Stimulated activated naive B cell treated with anti-CD40 and anti-IgM and Interleukin-4, amounts not matched to agents 10 μg/mL and 1 μg/mL and 100 μg/mL, for 72 hours (primary cell): ENCODE measurements at places on chromosomes 12 and 14.
A peak's percentile ranks its signal among the peaks of the same experiment; 100 is the strongest.

GRCh38 chr12:2507814-2508213 lies 287.0 kb upstream of the FKBP4 start:
- no peaks in the 10 kb centered on the region for H3K4me1 ChIP-seq
- H3K27ac ChIP-seq = no peak overlapping the region
- H3K27me3 ChIP-seq = peaks cover 4% of the 10 kb centered on the region
- DNase-seq = no peak
- no peak overlapping the region for H3K4me3 ChIP-seq

DNA sequence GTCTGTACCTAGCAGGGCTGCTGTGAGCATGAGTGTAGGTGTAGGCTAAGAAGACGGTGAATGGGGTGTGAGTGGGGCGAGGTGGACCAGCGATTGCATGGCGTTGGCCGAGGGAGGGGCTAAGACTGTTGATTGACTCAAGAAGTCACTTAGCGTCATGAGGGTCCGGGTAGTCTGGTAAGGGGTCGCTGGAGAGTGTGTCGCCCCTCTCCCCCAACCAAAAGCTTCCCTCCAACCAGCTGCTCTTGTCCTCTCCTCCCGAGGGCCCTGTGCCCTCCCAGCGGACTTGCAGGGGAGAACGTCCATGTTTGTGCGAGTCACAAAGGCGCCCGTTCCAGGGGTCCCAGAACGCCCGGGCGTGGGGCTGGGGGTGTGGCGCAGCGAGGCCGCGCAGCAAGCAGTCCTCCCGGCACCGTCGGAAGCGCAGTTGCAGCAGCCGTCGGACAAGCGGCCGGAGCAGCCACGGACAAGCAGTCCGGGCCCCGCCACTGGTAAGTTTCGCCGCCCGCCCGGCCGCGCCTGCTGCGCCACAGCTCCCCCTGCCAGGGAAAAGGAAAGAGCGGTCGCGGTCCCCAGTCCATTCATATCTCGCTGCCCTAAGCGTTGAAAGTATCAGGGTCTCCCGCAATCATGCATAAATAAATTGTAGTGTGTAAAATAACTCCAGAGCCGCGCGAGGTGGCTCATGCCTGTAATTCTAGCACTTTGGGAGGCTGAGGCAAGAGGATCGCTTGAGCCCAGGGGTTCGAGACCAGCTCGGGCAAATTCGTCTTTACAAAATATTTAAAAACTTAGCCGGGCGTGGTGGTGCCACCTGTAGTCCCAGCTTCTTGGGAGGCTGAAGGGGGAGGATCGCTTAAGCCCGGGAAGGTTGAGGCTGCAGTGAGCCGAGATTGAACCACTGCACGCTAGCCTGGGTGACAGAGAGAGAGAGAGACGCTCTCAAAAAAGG lies at the start of gene CCDC63:
CCDC63 (plus strand) TSS at position 373 of the 952 bp plus-strand sequence. CDS start 5,968 bp downstream, outside the sequence.
- H3K27ac ChIP-seq = peak within 1 kb of the TSS; percentile 76
- peaks cover 24% of the 10 kb centered on the region for H3K4me1 ChIP-seq
- peak; percentile 11 for DNase-seq
- H3K27me3 ChIP-seq = peaks cover 28% of the 10 kb centered on the region

DNA sequence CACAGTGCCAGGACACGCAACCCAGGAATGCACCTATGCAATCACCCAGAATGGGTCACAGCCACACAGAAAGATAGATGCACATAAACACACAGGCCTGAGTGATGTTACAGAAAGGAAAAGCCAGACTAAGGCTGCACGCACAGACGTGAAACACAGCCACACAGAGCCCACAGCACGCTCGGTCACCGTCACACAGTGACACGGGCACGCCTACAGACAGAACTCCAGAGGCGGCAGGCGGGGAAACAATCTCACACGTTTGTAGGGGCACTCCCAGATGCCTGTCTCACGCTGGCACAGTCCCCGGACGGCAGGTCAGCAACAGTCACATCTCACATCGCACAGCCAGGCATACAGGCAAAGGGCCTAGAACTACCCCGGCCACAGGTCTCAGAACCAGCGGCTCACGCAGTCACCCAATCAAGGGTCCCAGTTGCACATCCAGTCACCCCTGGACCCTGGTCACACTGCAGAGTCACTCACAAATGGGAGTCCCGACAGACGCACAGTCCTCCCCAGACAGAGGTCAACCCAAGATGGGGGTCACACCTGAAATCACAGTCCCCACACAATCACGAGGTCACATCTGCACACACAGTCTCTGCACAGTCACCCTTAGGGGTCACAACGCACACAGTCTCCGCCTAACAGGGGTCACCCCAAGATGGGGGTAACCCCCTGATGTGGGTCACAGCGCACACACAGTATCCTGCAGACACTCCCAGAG lies 790 bp downstream of the SSH1 start:
- H3K27ac ChIP-seq = peak overlapping the region; percentile 92
- peaks cover 67% of the 10 kb centered on the region for H3K4me1 ChIP-seq
- peaks cover 6% of the 10 kb centered on the region for H3K27me3 ChIP-seq

GRCh38 chr12:105946493-105946901 lies 192.3 kb downstream of the NUAK1 start:
- H3K27ac ChIP-seq = no peak overlapping the region
- peaks cover 3% of the 10 kb centered on the region for H3K27me3 ChIP-seq
- DNase-seq = no peak
- no peak overlapping the region for H3K4me3 ChIP-seq
- H3K36me3 ChIP-seq = no peaks in the 10 kb centered on the region

DNA sequence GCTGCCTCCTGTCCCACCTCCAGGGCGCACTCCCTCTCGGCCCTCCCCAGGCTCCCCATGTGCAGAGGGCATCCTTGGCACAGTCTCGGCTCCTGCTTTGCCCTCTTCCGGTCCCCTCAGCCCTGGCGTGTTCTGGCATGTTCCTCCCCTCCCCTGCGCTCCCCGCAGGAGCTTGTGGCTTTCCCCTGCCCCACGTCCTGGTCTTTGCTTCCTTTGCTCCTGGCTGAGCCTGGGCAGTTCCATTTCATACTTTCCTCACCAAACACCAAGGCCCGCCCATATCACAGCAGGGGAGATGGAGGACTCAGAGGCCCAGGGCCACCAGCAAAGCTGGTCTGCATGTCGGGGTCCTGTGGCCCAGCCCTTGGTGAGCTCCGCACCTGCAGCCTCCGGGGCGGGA lies 56.0 kb downstream of the FBRSL1 start:
- H3K4me3 ChIP-seq = no peak overlapping the region
- DNase-seq = no peak
- peaks cover 13% of the 10 kb centered on the region for H3K36me3 ChIP-seq

DNA sequence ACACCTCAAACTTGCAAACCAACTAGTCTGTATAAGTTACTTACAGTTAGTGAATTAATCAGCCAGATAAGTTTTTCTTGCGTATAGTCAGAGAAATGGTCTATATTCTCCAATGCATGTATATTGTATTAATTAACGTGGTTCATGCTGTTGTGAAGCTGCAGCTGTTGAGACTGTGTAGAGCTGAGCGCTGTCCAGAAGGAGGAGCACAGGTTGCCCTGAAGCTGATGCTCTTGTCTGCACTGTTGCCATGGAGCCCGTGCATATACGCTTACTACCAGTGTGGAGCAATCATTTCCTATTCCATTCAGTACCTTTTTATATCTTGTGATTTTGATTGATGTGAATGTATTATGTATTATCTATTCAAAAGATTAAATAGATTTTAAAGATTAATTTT lies 74.3 kb upstream of the ARID2 start:
- no peak for DNase-seq
- peaks cover 2% of the 10 kb centered on the region for H3K36me3 ChIP-seq
- H3K4me1 ChIP-seq = no peaks in the 10 kb centered on the region
- no peak overlapping the region for H3K27ac ChIP-seq
- H3K4me3 ChIP-seq = no peak overlapping the region

DNA sequence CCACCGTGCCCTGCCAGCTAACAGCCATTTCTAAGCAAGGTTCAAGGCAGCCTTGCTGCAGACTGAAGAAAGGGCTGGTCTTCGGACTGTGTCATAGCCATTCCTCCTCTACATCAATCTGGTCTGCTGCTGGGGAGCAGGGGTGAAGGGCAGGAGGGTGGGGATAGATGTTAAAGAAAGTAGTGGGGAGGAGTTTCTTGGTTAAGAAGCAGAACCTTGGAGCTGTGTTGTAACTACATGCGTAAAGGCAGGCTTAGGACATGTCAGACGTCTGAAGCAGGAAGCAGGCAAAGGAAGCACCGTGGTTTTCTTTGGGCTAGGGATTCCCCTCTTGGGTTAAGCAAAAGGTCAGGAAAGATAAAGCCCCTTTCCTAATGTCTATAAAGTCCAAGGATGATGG lies 18.1 kb upstream of the NEK9 start:
- DNase-seq = no peak
- H3K27me3 ChIP-seq = no peaks in the 10 kb centered on the region
- H3K4me1 ChIP-seq = peaks cover 26% of the 10 kb centered on the region

- no peaks in the 10 kb centered on the region for H3K36me3 ChIP-seq
- H3K4me3 ChIP-seq = no peak overlapping the region
- no peak overlapping the region for H3K27ac ChIP-seq
- no peaks in the 10 kb centered on the region for H3K27me3 ChIP-seq
- H3K4me1 ChIP-seq = peaks cover 9% of the 10 kb centered on the region
Observed at GRCh38 chr14:90426663-90427062, 29.8 kb downstream of the CALM1 start.

- peaks cover 24% of the 10 kb centered on the region for H3K36me3 ChIP-seq
- no peak for DNase-seq
- H3K27ac ChIP-seq = no peak overlapping the region
- no peaks in the 10 kb centered on the region for H3K4me1 ChIP-seq
- no peaks in the 10 kb centered on the region for H3K27me3 ChIP-seq
Observed at GRCh38 chr14:96285667-96286066, 29.7 kb downstream of the BDKRB1 start.

GRCh38 chr12:110330544-110330943 lies 49.5 kb downstream of the ATP2A2 start:
- H3K4me3 ChIP-seq = no peak overlapping the region
- H3K27me3 ChIP-seq = no peaks in the 10 kb centered on the region
- H3K27ac ChIP-seq = no peak overlapping the region
- no peak for DNase-seq

DNA sequence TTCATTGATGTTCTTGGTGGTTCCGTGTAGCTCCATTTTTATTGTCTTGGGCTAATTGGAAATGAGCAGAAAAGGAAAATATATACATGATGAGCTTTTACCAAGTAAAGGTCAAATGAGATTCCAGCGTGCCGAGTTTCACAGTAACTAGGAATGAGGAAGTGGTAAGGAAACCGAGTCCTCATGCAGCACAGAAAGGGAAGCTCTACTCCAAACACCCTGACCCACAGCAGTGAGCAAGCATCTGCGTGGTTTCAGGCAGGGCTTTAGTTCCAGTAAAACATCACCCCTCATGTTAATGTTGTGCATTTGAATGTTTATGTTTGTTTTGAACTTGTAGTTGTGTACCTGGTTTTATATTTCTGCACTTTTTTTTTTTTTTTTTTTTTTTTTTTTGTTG lies 208.0 kb downstream of the SLC41A2 start:
- peaks cover 66% of the 10 kb centered on the region for H3K4me1 ChIP-seq
- peaks cover 18% of the 10 kb centered on the region for H3K36me3 ChIP-seq
- H3K27ac ChIP-seq = peak overlapping the region; percentile 52
- peak overlapping the region; percentile 22 for H3K4me3 ChIP-seq
- peak; percentile 51 for DNase-seq

DNA sequence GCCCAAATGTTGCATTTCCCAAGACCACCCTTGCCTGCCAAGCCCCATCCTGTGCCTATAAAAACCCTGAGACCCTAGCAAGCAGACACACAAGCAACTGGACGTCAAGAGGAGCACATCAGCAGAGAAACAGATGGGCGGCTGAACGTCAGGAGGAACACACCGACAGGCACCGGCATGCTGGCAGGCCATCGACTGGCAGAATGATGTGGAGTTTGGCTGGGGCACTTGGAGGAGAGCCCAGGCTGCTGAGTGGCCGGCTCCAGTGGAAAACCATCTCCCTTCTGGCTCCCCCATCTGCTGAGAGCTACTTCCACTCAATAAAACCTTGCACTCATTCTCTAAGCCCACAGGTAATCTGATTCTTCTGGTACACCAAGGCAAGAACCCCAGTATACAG lies 130.1 kb downstream of the SLC41A2 start:
- peaks cover 13% of the 10 kb centered on the region for H3K36me3 ChIP-seq
- no peak for DNase-seq
- no peaks in the 10 kb centered on the region for H3K4me1 ChIP-seq
- H3K27me3 ChIP-seq = no peaks in the 10 kb centered on the region
- H3K4me3 ChIP-seq = no peak overlapping the region

- no peak overlapping the region for H3K4me3 ChIP-seq
- H3K27me3 ChIP-seq = no peaks in the 10 kb centered on the region
- no peak for DNase-seq
- peaks cover 2% of the 10 kb centered on the region for H3K4me1 ChIP-seq
Observed at GRCh38 chr12:121849665-121850064, 9.0 kb downstream of the HPD start.

GRCh38 chr14:72921396-72921795 lies 4.9 kb upstream of the DCAF4 start:
- no peak for DNase-seq
- H3K27me3 ChIP-seq = peaks cover 14% of the 10 kb centered on the region
- H3K4me1 ChIP-seq = peaks cover 9% of the 10 kb centered on the region
- H3K4me3 ChIP-seq = no peak overlapping the region
- no peaks in the 10 kb centered on the region for H3K36me3 ChIP-seq

GRCh38 chr14:68587931-68588330 lies 204.9 kb downstream of the ZFP36L1 start:
- peaks cover 12% of the 10 kb centered on the region for H3K4me1 ChIP-seq
- DNase-seq = no peak
- H3K36me3 ChIP-seq = peaks cover 3% of the 10 kb centered on the region
- H3K27ac ChIP-seq = no peak overlapping the region
- no peaks in the 10 kb centered on the region for H3K27me3 ChIP-seq
